OCI-LY7 (cell line): ENCODE measurements at places on chromosomes 7 and 10.

GRCh38 chr10:116627386-116627933, 6.7 kb downstream of the PNLIPRP2 start:
- no peak for DNase-seq

- DNase-seq, result no peak
These were observed 312.3 kb downstream of the CAMK1D start for GRCh38 chr10:12661671-12662070.

DNA sequence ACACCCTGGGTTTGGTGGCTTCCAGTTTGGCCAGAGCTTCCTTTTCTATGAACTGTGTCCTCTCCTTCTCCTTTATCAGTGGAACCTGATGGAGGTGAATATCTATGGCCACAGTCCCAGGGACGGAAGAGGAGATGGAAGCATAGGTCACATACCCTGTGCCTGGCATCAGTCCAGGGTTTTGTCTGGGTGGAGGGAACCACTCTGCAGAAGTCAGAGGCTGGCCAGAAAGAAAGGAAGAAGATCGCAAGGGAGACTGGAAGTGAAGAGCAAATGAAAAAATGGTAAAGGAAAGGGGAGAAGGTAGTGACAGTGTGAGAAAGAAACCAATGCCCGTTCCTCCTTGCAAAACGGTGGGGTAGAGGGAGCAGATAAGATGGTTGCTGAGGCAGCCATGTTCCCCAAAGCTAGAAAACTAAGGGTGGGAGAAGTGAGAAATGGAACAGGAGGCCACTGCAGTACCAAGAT, 77.9 kb upstream of the HECW1 start:
- no peak for DNase-seq

DNA sequence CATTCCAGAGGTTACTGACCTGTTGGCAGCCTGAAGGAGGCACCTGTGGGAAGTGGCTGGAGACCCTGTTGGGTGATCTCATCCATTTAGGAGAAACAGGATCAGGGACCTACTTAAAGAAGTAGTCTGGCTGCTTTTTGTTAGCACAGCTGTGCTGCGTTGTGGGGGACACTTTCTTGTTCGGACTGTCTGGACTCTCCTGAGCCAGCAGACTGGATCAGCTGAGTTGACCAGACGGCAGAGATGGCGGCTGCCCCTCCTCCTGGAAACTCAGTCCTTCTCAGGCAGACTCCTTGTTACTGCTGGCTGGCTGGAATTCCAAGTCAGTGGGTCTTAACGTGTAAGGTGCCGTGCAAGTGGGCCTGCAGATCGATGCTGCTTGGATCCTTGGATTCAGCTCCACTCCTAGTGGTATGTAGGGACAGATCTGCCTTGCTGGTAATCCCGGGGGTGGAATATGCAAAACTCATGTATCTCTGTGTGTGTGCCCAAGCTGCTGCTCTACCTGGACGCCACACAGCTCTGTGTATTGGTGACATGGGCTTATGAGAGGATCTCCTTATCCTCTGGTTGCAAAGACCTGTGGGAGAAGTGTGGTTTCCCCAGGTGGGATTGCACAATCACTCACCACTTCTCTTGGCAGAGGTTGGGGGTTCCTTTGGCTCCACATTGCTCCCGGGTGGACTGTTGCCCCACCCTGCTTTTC, 87.3 kb downstream of the CCSER2 start:
- no peak for DNase-seq

- DNase-seq, result no peak
These were observed 98.9 kb downstream of the HERPUD2 start for GRCh38 chr7:35596061-35596460.

DNA sequence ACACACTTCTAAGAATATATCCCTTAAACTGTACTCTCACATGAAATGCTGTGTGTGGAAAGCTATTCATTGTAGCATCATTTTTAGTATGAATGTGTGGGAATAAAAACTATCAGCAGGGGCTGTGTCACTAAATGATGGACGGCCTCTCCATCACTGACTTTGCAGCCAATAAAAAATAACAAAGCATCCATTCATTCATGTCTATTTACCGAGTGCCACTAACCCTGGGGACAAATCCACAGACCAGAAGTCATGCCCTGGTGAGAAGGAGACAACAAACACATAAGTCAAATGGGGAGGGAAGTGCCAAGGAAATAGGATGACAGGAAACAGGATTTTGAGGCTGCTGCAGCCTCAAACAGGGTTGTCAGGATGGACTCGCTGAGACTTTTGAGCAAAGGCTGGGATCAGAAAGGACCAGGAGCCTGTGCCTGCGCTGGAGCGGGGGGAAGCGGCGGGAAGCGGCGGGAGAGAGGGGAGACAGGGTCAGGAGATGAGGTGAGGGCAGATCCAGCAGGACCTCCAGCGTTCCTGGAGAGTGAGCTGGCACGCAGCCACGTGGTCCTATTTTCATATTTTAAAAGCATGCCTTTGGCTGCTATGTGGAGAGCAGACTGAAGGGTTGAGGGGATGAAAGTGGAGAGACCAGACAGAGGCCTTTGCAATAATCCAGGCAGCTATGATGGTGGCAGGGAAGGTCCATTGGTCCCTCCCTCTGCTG, 2.2 kb upstream of the NOM1 start:
- DNase-seq, result no peak

DNA sequence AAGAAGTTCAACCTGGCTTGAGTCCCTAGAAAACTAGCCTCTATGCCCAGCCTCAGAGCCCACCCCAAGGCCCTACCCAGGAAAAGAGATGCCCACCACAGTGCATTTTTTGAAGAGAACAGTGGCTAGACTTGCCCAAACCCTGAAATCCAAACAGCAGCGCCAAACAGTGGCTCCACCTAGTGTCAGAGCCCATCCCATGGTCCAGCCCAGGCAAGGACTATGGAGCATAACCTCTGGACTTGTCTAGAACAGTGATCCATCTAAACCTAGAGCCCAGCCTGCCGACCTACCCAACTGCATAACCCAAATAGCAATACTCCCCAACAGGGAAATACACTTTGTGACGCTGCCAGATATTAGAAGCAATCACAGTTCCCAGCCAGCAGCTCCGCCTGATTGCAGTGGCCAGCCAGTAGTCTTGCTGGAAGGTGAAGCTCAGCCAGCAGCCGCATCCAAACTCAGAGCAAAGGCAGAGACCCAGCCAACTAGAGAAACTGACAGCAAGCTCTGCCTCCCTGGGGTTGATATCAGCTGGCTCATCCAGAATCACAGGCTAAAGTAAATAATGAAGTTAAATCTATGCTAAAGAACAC, 44.5 kb downstream of the HBP1 start:
- DNase-seq, result no peak

DNA sequence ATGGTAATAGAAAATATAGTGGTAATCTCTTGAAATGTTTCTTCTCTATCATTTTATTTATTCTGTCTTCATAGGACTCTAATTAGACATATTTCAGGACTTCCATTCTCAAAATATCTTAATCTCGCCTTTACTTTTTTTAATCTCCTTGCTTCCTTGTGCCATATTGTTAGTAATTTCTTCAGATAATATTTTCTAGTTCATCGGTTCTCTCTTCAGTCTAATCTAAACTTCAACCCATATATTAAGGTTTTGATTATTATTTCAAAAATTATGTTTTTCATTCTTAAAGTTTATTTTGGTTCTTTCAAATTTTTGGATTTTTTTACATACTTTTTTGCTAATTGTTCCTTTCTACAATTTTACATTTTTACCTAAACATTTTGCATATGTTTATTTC, 237.9 kb upstream of the DGKB start:
- no peak for DNase-seq

- no peak for DNase-seq
These were observed 296.0 kb upstream of the IMMP2L start for GRCh38 chr7:111858331-111858730.

GRCh38 chr10:78203915-78204818, 170.5 kb downstream of the RPS24 start:
- DNase-seq, result no peak

DNA sequence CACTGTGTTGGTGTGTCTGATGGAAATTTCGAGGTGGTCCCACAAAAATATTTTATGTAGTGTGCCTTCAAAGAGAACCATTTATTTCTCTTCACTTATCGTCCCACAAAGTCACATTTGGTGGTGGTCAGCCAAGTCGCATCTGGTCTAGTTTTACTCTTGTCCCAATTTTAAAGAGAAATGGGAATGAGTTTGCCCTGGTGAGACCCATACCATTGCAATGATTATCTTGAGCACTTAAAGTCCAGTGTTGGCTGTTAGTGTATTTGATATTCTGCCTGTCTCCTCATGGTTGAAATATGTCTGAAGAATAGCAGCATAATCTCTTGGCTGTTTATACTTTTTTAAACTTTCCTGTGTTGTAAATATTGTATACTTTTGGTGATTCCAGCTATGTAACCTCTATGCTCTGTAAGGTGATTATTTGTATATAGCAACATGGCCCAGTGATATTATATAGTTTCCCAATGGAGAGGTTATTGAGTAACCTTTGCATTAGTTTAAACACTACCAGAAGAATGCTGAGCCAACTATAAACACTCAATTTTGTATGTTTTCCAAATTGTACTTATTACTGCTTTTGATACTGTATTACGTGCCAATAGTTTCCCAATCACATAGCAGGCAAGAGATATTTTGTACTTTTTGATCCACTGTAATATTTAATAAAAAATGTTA, 172.2 kb downstream of the RTKN2 start:
- no peak for DNase-seq

- peak; percentile 37 for DNase-seq
These were observed 403.7 kb upstream of the ZMIZ1 start for GRCh38 chr10:78664929-78665553.

DNA sequence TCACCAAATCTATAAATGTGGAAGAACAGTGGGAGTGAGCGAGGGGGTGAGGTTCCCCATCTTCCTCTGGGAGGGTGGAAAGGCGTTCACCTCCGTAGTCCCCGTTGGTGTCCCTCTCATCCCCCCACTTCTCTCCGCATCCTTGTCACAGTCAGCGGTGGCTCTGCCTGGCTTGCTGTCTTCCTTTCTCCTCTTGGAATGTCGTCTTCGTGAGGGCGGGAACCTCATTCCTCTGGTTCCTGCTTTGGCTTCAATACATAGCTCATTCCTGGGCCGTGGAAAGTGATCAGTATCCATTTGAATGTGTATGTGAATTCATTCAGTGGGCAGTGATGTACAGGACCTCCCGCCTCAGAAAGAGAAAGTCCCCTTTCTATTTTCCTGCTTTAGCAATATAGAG, 289.4 kb downstream of the CAMK1D start:
- DNase-seq, result no peak

- no peak for DNase-seq
These were observed 82.2 kb downstream of the SEMA3D start for GRCh38 chr7:85104432-85105205.
